ENCODE measurements at places on chromosomes 6 and 20.

GRCh38 chr20:18057994-18058349 lies 256 bp upstream of the OVOL2 start:
- no peak for DNase-seq

DNA sequence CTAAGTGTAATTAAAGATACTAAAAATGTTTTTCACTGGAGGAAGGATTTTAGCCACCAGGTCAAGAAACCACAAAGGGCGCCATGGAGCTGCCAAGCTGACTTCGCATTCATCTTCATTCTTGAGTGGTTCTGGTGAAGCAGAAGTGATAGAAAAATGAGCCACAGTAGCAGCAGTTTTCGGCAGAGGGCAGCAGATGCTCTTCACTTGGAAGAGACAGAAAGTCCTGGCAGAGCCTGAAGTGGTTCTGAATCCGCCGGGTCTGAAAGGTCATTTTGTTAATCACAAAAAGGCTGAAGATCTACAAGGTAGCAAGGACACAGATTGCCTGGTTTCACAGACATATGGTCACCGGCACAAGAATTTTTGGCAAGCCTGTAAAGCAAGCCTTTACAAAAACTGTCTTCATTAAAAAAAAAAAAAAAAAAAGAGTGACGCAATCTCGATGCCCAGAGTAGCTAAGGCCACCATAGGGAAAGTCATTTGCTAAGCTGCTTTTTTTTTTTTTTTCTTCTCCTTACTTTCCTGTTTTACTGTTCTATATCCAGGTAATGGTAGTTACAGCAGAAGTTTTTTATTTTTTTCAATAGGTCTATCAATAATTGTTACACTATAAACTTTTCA lies 345.1 kb upstream of the AGPAT4 start:
- peak; percentile 69 for DNase-seq

DNA sequence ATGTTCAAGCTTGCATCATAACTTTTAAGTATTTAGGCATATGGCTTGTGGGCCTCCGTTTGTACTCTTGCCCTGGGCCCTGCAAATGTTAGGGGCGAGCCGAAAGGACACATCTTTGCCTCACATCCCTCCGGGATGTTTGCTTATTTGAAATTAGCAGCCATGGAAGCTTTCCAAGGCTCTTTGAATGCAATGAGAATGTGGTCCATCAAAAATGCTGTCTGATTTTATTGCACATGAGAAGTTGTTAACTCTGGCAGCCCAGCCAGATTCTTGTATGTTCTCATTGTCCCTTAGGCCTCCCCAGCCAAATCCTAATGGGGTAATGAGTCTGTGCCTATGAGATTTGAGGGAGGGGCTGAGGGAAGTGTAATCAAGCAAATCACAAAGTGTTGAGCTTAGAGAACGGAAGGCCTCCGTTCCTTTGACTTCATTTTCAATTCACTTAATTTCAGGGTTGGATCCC lies 261.2 kb upstream of the MARCKS start:
- no peak for DNase-seq

DNA sequence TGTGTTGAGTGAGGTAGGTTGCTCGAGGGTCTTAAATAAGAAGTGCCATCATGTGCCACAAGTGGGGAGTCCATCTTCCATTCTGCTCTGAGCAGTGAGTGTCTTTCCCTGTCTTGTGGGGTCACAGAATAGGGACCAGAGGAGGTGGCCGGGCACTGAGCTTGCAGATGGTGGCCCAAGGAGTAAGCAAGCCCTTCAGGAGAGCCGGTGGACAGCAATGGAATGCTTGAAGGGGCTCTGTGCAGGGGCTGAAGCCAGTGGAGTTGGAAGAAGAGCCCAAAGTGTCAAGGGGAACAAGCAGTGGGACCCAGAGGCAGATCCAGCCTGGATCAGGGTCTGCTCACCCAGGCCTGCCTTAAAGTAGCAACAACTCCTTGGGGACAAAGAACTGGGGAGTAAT lies 213.5 kb upstream of the SNX9 start:
- no peak for DNase-seq

DNA sequence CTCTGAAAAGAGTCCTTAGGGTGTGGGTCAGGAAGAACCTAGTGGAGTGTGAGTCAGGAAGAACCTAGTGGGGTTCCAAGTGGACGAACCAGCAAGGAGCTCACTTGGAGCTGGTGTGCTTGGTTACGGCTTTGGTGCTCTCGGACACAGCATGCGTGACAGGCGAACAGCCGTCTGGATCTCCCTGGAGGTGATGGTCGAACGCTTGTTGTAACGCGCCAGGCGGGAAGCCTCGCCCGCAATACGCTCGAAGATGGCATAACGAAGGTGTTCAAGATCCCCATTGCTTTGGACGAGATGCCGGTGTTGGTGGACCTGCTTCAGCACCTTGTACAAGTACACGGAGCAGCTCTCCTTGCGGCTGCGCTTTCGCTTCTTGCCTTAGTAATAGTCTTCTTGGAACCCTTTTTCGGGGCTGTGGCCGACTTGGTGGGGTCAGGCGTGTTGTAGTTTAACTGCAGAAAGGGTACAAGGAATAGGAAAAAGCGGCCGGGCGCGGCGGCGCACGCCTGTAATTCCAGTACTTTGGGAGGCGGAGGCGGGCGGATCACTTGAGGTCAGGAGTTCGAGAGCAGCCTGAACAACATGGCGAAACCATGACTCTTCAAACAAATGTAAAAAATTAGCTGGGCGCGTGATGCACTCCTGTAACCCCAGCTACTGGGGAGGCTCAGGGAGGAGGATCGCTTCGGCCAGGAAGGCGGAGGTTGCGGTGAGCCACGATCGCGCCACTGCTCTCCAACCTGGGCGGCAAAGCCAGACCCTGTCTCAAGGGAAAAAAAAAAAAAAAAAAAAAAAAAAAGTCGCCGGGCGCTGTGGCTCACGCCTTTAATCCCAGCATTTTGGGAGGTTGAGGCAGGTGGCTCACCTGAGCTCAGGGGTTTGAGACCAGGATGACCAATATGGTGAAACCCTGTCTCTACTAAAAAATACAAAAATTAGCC lies 48.0 kb downstream of the OR2B2 start:
- no peak for DNase-seq

GRCh38 chr20:47343007-47343472 lies 13.5 kb downstream of the ZMYND8 start:
- DNase-seq = no peak

Data from ecto neural progenitor cell (in vitro differentiated cells).